ENCODE measurements at places on chromosomes 16 and 17.

DNA sequence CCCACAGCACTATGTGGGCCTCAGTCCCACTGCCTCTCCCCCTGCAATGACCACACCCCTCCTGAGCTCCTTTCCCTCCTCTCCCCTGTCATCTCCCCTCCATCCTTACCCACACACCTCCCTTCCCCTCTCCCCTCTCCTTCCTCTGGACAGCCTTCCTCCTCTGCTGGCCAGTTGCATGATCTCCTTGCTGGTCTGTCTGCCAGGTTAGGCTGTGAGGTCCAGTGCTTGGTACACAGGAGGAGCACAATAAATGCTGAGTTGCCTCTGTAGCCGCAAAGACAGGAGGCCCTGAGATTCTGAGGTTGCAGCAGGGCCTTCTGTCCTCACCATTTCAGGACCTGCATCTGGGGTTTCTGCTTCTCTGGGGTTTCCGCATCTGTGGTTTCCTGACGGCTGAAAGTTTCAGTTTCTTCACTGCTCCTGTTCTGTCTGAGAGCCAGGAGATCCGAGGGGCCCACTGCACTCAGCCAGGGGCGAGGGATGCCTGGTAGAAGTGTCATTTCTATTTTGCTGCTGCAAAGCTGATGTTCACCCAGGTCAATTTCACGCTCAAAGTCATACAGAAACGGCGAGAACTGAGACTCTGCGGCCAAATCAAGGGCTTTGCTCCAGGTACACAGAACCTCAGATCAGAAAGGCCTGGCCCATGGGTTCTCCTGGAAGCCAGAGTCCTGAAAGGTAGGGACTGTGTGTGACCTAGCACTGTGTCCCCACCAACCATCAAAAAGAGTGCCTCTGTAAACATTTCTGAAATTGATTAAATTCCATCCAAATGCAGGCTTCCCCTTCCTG lies 4.6 kb upstream of the SLC12A3 start:
- DNase-seq, result no peak

GRCh38 chr17:78172249-78173051 lies 4.1 kb downstream of the SYNGR2 start:
- no peak for DNase-seq

- DNase-seq, result no peak
Observed at GRCh38 chr16:88779406-88780141, 5.4 kb downstream of the PIEZO1 start.

GRCh38 chr17:60352071-60352470 lies 39.9 kb downstream of the USP32 start:
- DNase-seq, result no peak

DNA sequence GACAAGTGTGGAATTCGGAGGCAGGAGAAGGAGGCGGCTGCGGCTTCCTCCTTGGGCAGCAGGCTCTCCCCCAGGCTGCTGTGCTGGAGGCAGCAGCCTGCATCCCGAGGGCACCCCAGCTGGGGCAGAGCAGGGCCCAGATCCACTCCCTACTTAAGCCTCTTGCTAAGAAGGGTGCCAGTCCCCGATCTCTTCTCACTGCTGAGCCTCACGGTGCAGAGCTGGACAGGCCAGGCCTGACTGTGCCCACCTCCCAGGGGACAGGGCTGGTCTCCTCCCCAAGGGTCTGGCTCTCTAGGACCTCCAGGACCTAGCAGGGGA lies 210.8 kb downstream of the NTN1 start:
- no peak for DNase-seq

Measured in CD4-positive, alpha-beta T cell (primary cell).